ENCODE measurements at places on chromosomes 11 and 22.

DNA sequence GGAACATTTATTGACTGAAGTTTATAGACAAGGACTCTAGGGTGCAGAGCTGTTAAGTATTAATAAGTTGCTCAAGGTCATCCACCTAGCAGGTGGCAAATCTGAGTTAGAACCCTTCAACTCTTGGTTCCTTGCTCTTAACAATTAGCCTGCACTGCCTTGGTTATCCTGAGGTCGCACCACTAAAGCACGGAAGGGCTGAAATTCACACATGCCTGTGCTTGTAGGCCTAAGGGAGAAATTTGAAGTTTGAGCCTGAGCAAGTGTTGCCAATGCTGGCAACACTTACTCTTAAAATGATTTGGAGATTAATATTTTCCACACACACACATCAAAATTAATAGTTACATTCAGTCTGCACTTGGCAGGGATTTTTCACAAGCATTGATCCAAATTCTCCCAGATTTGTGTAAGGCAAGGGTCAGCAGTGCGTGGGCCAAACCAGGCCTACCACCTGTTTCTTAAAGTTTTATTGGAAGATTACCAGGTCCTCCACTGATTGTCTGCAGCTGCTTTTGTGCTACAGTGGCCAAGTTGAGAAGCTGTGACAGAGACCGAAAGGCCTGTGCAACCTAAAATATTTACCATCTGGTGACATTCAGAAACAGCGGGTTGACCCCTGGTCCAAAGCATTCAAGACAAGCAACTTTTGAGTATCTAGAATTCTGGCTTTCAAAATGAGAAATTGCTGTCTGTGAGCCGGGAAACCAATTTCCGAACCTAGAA lies 16.3 kb downstream of the APOL5 start:
- ATAC-seq, result no peak

DNA sequence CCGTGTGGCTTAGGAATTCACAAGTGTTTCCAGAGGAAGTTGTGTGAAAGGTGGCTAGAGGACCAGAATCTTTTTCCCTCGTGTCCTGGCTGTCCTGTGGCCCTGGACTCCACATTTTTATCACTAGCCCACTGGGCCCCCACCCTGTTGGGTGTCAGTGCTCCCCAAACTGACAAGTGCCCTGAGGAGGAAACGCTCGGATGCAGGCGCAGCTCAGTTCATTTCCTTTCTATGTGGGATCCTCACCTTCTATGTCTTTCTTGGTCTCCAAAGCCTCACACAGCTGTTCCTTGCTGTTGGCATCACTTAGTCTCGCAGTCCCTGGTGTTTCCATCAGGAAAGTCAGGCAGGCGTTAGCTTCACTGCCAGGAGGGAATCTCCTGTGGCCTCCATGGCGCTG lies 68.0 kb upstream of the KCNQ1OT1 start:
- ATAC-seq, result no peak

DNA sequence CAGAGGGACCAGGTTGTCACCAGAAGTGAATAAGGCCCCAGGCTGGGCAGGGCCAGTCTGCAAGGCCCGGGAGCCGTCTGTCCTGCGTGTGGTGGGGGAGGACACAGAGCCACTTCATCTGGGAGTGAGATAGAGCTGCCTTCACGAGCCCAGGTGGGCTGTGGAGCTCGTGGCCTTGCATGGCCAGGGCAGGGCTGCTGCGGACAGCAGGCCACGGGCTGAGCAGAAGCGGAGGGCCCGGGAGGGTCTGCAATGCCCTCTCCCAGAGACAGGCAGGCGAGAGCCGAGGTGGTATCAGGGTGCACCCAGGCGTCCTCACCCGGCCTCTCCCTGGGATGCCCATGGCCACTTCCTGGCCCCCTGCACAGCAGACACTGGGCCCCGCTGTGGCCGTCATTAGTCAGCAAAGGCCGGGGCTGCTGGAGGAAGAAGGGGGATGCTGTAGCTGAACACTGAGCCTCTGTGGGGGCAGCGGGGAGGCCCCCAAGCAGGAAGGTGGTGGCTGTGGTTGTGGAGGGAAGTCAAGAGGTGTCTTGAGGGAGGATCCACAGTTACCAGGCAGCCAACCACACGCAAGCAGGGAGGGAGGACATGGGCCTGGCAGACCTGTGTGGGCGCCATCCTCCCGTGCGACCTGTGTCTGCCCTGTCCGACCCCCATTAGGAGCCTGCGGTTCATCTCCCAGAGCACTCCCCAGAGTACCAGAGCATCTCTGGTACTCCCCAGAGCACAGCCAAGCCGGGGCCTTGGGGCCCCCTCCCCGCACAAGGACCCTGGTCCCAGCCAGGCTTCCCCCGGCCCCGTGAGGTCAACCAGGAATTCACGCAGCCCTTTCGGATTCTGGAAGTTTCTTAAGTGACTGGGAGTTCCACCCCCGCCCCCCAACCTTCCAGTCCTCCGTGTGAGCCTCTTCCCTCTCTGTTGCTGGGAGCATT lies 1109.5 kb downstream of the BRD1 start:
- no peak for ATAC-seq

DNA sequence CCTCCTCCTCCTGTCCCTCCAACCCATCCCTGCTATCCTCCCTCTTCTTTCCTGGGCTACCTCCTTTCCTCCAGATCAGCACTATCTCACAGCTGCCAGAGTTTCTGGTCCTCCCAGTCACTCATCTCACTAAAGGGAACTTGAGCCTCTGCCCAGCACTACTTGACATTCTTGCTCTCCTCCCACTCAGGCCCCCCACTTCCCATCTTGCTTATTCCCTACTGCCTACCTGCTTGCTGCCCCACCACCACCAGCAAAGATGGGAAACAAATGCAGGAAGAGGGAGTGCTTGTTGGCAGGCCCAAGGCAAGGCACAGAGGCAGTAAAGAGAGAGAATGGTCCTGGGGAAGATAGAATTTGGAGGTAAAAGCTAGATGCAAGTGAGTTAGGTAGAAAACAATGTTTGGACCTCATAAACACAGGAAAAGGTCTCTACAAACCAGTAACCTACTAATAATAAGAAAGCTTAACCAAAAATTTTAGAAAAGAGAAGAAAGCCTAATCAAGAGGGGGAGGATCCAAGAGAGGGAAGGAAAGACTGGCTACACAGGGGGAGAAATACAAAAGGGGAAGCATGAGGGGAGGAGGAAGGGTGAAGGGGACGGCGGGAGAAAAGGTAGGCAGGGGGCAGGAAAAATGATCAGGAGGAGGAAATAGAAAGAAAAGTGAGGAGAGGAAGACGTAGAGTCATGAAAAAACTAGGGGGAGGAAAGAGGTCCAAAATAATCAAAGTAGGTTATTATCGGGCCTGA lies 63.6 kb downstream of the PAK1 start:
- ATAC-seq, result no peak

GRCh38 chr11:67732045-67732787 lies 57.8 kb upstream of the ALDH3B2 start:
- no peak for ATAC-seq

GRCh38 chr11:12141283-12141682 lies 30.9 kb downstream of the MICAL2 start:
- ATAC-seq, result no peak

GRCh38 chr22:38802671-38803121 lies 8.8 kb upstream of the DNAL4 start:
- no peak for ATAC-seq

DNA sequence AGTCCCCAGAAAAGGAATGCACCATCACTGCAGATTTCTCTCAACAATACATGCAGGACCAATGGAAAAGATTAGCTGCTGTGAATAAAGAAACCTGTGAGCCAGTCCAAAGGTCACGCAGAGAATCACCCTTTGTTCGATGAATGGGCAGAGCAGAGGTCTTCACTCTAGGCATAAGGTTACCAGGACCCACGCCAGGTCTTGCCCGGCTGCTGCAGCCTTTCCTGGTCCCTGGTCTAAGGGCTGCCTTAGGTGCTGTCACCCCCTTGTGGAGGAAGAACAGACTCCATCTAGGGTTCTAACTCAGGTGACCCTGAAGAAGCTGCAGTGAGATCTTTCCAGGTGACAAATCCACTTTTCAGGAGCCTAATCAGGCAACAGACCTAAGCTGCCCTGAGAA lies 29.0 kb upstream of the NAP1L4 start:
- no peak for ATAC-seq

GRCh38 chr11:45843158-45843924 lies 3.9 kb upstream of the CRY2 start:
- ATAC-seq, result peak; percentile 24

DNA sequence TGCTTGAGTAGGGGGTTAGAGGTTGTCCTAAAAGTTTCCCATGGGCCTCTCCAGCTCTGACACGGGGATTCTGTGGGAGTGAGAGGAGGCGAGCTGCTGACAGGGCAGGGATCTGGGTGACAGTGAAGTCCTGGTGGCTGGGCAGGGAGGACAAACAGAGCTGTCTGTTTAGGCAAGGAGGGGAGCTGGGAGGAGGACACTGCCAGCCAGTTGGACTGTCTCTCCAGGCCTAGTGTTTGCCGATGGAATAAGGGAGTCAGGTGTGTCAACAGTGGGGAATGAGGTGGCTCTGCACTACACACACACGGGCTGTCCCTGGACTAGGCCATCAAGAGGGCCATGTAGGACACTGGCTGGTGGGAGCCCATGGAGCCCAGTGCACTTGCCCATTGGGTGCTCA lies 20.6 kb upstream of the SYT7 start:
- ATAC-seq, result no peak

DNA sequence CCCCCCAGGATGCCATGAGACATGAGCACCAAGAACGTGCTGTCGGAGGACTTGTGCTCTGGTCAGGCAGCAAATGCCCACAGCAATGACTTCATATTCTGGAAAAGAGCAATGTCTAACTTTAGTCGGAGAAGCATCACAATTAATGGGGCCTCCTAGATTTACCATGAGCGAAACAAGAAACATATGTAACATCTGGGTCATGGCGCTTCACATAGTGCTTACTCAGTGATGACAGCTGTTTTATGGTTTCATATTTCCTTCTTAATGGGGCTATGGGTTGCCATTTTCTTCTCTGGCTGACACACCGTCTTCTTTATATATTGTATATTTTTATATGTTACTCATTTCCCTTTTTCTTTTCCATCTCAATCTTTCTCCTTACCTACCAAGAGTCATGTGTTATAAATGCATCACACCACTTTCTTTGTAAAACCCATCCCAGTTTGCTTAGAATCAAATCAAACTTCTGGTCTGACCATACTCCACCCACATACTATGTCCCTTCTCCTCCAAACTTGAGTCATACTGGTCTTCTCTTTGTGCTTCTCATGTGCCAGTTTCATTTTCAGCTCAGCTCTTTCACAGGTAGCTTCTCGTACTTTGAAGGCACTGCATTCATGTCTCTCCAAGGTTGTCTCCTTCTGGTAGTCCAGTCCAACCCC lies 9.4 kb upstream of the CASP12 start:
- ATAC-seq, result peak; percentile 59

GRCh38 chr22:46267431-46268279 lies at the start of gene TTC38:
TTC38 (plus strand) TSS chr22:46268008; CDS start chr22:46268040, 32 bp downstream.
- peak; percentile 88 for ATAC-seq

DNA sequence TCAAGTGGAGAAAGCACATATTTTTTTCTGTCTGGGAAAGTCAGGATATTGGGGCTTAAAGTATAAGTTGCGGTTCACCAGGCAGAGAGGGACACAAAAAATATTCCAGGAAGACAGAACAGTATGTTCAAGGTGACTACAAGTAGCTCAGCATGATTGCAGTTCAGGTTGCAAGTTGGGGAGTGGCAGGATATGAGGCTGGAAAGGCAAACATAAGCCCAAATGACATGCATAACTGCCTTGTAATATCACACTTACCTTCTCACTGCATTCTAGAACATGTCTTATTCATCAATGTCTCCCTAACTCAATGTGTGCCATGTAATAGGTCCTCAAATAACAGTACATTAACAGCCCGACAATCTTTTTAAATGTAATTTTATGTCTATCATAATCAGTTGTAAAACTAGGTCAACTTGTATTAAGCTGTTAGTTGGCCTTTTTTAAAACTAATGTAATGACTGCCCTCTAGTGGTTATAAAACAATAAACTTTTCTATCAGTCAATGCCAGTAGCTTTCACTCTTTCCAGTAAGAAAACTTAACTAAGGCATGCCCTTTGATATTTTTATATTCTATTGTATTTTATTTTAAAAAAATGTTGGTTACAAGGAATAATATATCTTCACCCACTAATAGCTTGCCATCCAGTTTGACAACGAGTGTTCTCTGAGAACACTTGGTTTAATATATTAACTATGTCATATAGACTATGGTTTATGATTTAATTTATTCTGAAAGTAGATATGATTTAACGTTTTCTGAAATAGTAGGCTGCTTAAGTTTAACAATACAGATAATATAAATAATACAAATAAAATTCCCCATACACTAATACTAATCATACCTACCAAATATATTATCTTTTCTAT lies 39.4 kb upstream of the CFAP300 start:
- ATAC-seq, result no peak

All from stimulated activated memory B cell treated with anti-CD40 and anti-IgM and Interleukin-4, amounts not matched to agents 10 μg/mL and 1 μg/mL and 100 μg/mL, for 72 hours (primary cell).